ENCODE measurements at places on chromosomes 7 and 10.

GRCh38 chr10:133071733-133072132 lies 16.0 kb upstream of the ADGRA1 start:
- no peak for DNase-seq

GRCh38 chr10:13773496-13774170 lies 186.9 kb downstream of the PRPF18 start:
- no peak for DNase-seq

- DNase-seq, result no peak
Measured at GRCh38 chr7:65925040-65925439, 52.2 kb downstream of the VKORC1L1 start.

GRCh38 chr7:107506674-107507339 lies 37.0 kb downstream of the GPR22 start:
- DNase-seq, result no peak

DNA sequence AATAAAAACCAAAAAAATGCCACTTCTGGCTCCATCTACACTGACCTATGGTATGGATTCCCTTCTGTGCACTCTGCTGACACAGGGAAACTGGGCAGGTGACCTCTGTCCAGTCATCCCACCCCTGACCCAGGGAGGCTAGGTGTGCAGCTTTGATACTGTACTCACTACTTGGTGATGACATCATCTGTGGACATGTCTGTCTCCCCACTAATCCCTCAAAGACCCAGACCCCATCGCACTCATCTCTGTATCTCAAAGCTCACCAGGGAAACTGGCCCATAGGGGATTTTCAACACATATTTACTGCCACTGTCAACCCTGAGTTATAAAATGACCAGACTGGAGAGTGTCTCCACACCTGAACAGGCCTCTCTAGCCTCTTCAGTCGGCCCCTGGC lies 10.6 kb downstream of the SGMS1 start:
- DNase-seq, result no peak

DNA sequence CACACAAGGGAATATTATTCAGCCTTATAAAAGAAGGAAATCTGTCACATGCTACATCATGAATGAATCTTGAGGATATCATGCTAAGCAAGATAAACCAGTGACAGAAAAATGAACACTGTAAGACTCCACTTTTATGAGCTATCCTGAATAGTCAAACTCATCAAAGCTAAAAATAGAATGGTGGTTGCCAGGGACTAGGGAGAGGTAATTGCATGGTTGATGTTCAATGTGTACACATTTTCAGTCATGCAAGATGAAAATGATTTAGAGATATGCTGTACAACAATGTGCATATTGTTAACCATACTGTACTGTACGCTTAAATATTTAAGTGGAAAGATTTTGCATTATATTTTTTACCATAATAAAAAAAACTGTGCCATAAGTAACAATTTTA lies 1349.1 kb downstream of the XPNPEP1 start:
- DNase-seq, result no peak

- DNase-seq, result no peak
Measured at GRCh38 chr10:128061306-128062300, 64.6 kb downstream of the MKI67 start.

- no peak for DNase-seq
Measured at GRCh38 chr10:121187391-121187790, 336.2 kb downstream of the WDR11 start.

DNA sequence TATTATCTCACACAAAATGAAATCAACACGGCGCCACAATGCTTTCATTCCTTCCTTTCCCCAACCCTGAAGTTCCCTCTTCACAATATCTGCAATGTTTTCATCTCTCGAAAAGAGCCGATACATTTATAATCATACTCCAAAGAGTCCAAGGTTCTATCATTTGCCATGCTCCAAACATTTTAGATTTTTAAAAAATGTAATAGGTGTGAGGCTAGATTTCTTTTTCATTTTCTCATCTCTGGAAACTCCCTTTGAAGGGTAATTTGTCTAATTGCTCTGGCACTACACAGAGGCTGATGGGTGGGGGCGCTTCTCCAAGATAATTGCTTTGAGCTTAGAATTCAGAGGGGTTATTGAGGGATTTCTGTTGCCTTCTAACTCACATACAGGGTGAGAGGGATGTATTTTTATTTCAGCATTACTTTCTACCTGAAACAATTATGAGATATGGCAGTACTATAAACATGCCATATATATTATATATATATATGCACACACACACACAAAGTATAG lies 4.9 kb downstream of the DLX5 start:
- no peak for DNase-seq

DNA sequence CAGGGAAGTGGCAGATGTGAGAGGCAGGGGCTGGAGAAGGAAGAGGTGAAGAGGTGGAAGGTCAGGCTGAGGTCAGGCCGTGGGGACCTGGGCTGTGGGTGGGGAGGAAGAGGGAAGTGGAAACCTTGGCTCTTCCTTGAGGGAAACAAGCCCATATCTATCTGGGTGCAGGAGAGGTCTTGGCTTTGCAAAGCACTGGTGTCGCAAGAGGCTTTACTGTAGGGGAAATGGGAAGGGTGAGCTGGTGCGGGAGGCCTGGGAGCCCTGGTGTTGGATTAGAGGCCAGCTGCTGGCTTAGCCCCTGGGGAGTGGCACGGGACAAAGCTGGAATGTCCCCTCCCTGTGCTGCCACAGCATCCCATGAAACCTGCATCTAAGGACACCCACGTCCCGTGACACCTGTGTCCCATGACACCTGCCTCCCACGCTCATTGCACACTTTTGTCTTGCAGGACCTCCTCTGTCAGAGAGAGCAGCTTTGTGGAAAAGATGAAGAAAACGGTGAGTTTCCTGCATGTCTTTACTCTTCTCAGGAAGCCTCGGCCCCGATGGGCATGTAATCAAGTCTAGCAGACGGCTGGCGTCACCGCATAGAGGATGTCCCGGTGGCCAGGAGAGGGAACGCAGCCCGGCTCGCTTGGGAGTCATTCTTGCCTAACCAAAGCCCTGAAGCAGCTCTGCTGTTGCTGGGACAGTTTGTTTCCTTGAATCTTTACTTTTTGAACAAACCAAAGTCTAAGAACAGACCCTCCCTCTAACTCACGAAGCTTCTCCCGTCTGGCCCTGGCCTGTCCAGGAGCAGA lies 22.2 kb downstream of the TMEM120A start:
- no peak for DNase-seq

DNA sequence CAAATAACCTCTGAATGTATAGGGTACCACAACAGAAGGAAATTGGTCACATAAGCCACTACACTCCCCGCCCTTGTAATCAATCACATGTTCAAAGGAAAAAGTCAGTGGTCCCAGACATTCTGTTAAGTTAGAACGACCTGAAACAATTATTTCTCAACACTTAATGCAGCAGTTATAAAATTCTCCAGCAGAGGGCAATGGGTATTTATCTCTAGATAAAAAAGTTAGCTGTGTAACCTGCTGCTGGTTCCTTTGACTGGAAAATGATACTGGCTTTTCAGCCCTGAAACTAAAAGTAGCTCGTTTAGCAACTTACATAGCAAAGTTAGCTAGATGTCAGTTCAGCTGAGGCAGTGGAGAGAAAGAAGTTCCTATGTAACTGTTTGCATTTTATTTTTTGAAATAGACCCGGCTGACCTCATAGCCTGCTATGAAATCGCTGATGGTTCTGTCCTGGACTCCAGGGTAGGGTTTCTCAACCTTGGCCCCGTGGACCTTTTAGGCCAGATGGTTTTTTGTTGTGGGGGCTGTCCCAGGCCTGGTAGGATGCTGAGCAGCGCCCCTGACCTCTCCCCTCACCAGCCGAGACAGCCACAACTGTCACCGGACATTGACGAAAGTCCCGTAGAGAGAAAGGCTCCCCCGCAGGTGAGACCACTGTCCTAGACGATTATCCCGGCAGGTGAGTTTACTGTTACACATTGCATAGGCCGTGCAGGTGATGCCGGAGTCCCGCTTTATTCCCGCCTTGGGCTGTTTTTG lies 40.2 kb upstream of the PROSER2 start:
- no peak for DNase-seq

DNA sequence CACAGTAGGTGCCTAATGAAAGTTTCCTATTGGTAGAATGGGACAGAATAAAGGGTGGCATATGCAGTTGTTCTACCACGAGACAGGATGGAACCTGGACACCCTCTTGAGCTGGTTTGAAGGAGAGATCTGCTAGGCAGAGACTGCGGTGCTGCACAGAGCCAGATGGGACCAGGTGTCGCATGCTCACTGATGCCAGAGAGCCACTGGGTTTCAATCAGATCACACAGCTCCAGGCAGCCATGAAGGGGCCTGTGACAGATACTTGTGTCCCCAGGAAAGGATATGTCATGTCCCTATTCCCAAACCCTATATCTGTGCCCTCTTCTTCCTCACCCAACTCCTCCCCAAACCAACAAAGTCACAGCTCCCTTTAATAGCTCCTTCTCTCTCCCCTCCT lies 235.7 kb downstream of the PRPF18 start:
- DNase-seq, result no peak

GRCh38 chr10:56090914-56091540 lies 270.0 kb downstream of the ZWINT start:
- DNase-seq, result no peak

DNA sequence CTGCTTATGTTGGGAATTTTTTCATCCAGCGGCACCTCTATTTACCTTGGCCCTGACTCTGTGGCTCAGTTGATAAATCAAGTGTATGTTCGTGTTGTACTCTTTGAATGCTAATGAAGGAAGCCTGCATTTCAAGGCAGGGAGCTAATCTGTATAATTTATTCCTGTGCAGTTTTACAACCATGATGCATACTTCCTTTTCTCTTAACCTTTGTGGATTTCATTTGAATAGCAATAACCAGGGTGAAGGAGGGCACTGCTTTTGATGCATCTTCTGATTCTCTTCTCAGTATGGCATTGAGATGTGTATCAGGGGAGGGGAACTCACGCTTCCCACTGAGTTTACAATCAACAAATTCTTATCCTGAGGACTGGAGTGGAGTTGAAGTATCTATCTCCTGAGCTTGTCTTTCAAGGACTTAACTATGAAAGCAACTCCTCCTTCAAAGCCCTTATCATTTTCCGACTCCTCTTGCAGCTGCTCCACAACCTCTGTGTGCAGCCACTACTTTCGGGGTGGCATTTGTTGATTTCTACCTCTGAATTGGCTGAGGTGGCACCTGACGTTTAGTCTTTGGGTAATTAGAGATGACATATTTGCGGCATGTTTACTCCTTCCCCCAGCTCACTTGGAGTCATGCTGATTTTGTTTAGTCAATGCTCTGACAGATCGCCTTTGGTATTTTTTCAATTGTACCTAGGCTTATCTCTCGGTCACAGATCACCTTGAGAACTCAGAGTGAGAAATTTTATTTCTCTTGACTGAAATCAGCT lies 275.2 kb downstream of the PHTF2 start:
- no peak for DNase-seq

DNA sequence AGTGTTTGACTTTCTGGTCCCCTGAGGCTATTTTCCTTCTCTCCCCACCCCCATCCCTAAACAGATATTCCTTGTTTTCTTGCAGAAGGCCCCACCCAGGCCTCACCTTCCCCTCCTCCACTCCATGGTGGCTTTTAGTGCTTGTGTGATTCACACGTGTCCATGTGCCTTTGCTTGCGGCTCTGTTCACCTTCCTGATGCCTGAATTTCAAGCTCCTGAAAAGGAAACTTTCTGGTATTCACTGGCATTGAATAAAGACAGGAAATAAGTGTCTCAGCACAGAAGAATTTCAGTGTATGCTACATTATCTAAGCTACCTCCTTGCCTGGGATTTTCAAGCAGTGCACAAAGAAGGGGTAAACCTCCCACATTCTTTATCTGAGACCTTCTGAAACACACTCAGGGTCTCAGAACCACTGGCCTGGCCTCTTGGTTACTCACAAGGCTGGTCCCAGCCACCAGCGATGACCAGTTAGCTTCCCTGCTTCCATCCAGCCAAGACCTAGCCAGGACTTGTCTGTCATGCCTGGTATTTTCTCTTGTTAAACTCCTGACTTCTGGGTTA lies 17.2 kb upstream of the UBE2H start:
- DNase-seq, result no peak

- no peak for DNase-seq
Measured at GRCh38 chr7:151250181-151251132, 2.0 kb upstream of the SMARCD3 start.

DNA sequence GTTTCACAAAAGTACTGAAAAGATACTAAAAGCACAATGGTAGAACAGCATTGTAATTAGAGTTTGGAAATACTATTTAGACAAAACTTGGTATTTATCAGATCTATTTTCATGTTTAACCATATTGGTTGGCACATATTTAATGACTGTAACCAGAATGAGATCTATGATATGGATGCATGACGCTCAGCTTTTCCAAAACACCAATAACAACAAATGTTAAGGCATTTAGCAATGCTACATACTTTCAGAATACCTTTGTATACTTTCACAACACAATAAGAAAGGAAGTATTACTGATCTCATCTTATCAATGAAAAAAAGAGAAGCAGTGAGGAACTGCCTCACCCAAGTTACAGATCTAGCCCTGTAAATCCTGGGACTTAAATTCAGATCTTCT lies 74.8 kb downstream of the THSD7A start:
- DNase-seq, result no peak

- DNase-seq, result no peak
Measured at GRCh38 chr10:102509387-102509786, 5.6 kb downstream of the SUFU start.

DNA sequence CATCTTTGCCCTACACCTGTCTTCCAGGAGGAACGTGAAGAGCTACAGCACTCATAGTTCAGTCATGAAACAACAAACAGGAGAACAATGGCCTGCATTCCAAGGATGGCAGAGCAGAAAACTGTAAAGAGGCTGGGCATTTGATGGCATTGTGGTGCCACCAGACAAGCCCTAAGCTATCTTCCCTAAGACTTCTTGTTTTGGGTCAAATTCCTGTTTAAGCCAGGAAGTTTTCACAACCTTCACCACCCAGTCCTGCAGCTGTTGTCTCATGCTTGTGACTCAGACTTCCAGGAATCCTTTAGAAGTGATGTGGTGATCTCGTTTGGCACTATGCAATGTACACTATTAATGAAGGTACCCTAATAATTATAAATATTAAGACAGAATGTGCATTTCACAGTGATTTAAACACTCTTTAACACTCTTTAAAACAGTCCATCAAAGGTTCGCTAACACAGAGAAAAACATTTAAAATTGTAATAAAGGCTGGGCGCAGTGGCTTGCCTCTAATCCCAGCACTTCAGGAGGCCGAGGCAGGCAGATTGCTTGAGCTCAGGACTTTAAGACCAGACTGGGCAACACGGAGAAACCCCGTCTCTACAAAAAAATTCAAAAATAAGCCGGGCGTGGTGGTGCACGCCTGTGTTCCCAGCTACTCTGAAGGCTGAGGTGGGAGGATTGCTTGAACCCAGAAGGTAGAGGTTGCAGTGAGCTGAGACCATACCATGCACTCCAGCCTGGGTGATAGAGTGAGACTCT lies 2.7 kb upstream of the HERPUD2 start:
- DNase-seq, result no peak

GRCh38 chr10:86225103-86225782 lies 141.4 kb downstream of the GRID1 start:
- no peak for DNase-seq
